ENCODE measurements at places on chromosomes 4 and X.
A peak's percentile ranks its signal among the peaks of the same experiment; 100 is the strongest.

DNA sequence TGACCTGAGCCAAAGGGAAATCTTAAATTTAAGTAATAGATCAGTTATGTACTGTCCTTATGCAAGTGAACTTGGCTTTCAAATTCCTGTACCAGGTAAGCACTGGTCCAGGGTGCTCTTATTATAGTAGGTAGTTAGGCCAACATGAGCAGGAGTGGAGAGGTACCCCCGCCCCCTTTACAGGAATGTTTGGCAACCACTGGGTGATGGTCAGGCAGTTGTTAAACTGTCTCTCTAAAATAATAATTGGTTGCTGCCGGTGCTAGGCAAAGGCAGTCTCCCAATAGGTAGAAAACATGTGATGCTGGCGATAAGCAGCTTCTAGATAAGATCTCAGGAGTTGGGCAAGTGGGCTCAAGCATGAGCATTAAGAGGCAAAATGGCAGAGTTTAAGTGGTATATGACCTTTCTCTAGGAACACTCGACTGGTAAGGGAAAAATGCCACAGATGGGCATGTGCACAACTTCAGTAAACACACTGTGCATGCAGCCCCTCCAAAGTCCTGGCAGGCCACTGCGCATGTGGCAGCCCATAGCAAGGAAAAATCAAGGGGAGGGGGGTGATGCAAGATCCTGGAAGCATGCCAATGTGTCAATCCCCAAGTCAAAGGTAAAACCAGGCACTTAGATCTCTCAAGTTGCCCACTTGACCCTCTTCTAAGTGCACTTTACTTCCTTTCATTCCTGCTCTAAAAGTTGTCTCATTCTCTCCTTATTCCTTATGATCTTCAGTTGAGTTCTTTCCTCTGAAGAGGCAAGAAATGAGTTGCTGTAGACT, 1239.7 kb downstream of the C4orf33 start:
- DNase-seq: no peak

- no peak for DNase-seq
Measured at GRCh38 chr4:36551697-36552214, 270.3 kb downstream of the DTHD1 start.

DNA sequence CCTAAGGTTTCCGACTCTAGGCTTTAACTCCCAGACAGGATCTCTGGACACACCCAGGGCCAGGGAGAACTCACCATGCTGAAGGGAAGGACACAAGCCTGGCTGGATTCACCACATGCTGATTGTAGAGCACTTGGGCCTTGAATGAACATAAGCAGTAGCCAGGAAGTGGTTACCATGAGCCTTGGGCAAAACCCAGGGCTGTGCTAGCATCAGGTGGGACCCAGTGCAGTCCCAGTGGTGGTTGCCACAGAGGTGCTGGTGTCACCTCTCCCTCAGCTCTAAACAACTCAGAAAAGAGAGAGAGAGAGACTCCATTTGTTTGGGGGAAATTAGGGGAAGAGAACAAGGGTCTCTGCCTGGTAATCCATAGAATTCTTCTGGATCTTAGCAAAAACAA, 77.0 kb downstream of the KLHL13 start:
- no peak for DNase-seq

- no peak for DNase-seq
Measured at GRCh38 chr4:85979276-85979675, 380.6 kb downstream of the MAPK10 start.

GRCh38 chr4:139834981-139835391, 169.4 kb downstream of the MGST2 start:
- DNase-seq: no peak

DNA sequence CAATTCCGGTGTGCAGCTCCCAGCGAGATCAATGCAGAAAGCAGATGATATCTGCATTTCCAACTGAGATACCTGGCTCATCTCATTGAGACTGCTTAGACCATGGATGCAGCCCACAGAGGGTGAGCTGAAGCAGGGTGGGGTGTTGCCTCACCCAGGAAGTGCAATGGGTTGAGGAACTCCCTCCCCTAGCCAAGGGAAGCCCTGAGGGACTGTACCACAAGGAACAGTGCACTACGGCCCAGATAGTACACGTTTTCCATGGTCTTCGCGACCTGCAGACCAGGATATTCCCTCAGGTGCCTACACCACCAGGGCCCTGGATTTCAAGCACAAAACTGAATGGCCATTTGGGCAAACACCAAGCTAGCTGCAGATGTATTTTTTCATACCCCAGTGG, 150.0 kb downstream of the TET2 start:
- no peak for DNase-seq

DNA sequence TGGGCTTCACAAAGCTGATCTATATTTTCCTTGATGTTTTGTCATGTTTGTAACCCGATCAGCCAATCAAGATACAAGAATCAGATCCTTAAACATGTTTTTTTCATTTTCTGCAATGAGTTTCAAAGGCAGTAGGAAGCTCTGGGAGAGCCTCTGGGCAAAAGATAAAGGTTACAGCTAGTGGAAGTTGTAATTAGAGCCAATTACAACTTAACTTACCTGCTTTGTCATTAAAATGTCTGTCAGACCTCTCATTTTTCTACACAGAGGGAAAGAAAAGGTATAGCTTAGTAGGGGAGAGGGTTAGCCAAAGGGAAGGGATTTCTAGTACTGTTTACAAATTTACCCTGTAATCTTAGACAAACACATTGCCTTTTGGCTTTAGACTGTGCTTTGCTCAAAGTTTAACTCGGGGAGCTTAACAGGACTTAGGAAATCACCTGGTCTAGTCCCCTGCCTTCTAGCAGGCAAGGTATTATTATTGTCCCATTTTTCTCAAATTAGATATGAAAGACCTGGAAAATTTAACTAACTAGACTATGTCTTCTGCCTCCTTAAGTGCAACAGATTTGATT, 55.8 kb downstream of the FGF16 start:
- no peak for DNase-seq

- DNase-seq: no peak
Measured at GRCh38 chr4:13097971-13098370, 386.2 kb downstream of the RAB28 start.

DNA sequence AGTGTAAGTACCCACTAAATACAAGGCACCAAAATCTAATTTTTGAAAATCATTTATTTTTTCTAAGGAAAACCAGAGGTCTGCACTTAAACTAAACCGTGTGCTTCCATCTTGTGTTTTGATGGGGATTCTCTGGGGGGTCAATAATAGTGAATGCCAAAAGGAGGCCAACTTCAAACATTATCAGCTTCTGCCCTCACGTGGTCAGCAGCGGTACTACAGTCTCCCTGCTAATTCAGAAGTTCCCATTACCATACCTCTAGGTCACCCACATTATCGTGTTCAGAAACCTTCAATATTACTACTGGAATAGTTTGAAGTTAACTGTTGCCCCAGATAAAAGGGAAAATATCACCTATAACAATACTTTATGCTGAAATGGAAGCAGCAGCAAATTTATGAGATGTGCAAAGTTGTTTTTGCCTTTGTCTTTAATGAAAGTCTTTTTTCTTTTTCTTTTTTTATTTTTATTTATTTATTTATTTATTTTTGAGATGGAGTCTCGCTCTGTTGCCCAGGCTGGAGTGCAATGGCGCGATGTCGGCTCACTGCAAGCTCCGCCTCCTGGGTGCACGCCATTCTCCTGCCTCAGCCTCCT, 17.3 kb downstream of the CTPS2 start:
- DNase-seq: peak; percentile 57
